Right atrium auricular region (tissue), 2 donors: ENCODE measurements at places on chromosomes 2 and 18. TPM values are rescaled to one million over a fixed set of nuclear protein-coding genes. Genes with fewer than 3 reads are reported as not detected.
A peak's percentile ranks its signal among the peaks of the same experiment; 100 is the strongest.

Gene CDK5R2
- not detected for total RNA-seq

Gene NCKAP5
- 5.4 TPM for total RNA-seq

Gene MAB21L4
- total RNA-seq, result not detected

Gene RND3
- 25.4 TPM for total RNA-seq

Gene DGKD
- total RNA-seq, result 40.1 TPM

DNA sequence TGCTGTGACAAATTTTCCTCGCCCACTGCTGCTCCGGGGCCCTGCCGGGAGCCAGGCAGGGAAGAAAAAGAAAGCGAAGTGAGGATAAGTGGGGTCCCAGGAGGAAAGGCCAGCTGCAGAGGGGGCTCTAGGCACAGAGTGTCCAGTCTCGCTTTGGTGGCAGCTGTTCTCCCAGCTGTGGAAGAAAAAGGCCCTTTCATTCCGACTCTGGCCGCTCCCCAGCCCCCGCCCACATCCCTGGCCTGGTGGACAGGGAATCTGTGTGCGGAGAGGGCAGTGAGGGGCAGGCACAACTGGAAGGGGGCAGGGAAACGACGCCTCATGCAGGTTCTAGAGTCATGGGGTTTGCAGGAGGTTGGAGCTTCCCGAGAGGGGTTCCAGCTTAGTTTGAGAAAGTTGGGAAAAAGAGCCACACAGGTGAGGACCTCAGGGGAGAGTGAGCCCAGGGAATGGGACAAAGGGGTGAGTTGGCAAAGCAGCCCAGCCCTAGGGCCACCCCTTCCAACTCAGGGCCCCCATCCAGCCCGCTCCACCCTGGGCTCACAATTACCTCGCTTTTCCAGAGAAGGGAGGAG lies 1.8 kb downstream of the RTKN start:
- DNase-seq, result peak; percentile 76

DNA sequence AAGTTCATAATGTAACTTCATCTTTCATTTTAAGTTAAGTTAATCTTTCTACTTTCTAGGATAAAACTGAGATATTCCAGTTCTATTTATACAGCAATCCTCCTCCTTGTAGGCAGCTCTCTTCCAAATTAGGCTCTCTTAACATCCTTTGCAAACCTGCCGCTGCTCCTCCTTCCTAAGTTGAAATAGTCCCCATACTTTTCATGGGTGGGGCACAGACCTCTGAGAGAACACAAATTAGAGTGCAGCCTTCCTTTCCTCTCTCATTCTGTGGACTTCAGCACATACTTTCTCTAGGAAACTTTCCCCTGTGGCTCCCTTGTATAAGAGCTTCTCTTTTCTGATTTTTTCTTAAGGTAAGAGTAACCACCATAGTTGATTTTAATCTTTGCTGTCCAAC lies 28.3 kb downstream of the TWSG1 start:
- no peak for DNase-seq

- peak; percentile 83 for DNase-seq
Measured at GRCh38 chr18:48676756-48677368, 138.0 kb downstream of the CTIF start.

DNA sequence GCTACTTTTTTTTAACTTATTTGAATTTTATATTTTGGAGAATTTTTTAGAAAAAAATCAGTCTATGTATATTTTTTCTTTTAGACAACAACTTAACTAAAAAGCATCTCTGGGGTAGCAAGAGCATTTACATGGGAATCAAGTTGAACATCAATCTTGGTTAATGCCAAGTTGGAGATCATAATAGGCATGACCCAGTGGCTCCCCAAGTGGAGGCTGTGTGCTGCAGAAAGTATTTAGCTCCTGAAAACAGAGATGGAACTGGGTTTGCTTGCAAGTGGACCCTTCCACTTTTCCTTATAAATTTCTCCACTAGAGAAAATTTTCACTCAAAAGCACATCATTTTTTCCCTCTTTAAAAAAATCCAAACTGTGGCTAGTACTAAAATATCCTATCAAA lies 23.9 kb upstream of the CAVIN2 start:
- DNase-seq, result no peak

- no peak for DNase-seq
Measured at GRCh38 chr18:48871391-48872166, 79.2 kb downstream of the SMAD7 start.

DNA sequence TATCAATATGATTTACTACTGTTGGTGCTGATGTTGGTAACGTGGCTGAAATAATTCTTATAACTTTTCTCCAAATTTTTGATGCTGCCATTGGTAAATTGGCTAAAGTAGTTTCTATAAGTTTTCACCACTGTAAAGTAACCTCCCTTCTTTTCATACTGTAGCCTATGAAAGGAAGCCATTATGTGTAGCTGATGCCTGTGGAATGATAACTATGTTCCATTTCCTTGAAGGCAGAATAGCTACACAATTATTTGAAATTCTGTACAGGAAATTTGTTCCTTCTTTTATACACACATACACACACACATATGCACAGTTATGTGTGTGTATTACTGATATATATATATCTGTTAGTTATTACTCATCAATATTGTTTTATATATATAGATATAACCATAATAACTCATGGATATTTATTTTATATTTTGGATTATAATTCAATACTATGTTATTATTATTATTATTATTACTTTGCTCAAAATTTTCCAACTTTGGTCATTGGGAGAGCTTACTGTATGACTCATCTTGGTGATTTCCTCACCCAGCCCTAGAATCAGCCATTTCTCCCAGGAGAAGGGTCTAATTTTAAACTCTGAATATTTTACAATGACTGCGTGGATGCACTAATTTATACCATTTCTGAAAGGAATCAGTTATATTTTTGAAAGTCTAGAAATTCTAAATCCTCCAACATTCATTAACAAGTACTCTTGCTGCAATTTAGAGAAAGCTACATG lies 1677.7 kb downstream of the SUCLG1 start:
- DNase-seq, result no peak

GRCh38 chr2:2569306-2569705 lies 238.2 kb upstream of the MYT1L start:
- DNase-seq, result no peak

DNA sequence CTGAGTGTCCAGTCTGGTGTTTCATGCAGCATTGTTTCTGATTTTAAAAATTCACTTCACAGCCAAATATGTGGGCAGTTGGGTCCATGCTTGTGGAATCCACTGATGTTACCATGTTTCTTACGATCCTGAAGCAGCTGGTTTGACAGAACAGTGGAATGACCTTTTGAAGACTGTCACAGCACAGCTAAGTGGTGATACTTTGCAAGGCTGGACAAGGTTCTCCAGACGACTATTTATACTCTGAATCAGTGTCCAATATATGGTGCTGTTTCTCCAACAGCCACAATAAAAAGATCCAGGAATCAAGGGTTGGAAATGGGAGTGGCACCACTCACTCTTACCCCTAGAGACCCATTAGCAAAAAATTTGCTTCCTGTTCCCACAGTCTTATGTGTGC lies 577.4 kb upstream of the RAB6C start:
- DNase-seq, result no peak

DNA sequence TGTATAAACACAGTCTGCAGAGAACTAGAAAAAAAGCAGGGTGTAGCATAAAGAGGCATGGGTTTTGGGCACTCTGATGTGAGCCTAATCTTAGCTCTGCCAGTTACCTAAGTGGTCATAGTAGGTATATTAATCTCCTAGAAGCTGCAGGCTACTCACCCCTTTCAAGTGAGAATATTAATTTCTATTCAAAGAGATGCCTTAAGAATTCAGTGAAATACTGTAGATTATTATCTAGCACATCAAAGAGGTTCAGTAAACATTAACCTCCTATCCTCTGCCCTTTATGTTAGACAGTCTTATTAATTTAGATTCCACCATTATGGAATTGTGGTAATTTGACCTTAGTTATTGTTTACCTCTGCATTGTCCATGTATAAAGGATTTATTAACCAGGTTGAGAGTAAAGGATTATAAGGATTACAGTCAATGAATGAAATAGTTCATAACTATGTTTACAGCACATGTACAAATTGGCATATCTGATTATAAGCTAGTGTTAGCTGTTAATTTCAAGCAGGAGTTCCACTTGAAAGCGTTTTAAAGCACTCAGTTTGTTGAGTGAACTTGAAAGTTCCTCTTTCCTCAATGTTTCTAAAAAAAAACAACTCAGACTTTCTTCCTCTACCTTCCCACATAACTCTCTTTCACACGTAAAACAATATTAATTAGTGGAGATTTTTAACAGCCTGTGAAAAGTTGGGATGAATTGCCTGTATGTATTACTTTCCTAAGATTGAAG lies 150.6 kb upstream of the EPC2 start:
- no peak for DNase-seq

DNA sequence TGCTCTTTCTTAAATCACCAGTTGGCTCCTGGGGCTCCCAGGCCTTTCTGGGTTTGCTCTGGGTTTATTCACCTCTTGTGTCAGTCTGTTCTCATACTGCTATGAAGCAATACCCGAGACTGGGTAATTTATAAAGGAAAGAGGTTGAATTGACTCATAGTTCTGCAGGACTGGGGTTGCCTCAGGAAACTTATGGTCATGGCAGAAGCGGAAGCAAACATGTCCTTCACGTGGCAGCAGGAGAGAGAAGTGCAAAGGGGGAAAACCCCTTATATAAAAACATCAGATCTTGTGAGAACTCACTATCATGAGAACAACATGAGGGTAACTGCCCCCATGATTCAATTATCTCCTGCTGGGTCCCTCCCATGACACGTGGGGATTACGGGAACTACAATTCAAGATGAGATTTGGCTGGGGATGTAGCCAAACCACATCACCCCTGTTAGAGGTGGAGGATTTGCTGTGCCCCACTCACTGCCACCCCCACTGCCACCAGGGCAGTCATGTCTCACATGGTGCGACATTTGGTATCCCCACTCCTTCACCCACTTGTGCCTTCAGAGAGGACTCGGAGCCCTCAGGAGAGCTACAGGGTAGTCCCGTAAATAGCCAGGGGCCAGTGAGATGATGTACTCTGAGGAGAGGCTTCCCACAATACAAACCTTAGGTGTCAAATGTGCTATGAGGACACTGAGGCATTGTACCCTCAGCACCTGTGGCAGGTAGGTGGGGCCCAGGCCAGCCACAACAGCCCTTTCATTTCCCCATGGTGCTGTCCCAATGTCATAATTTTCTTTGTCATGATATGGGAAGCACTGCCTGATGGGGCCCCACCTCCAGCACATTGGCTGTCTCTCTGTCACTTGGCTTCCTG lies 35.7 kb downstream of the CDC42EP3 start:
- no peak for DNase-seq

GRCh38 chr2:191508738-191509137 lies 169.2 kb upstream of the NABP1 start:
- DNase-seq, result no peak

- DNase-seq, result no peak
Measured at GRCh38 chr18:51726614-51727013, 529.1 kb upstream of the MEX3C start.
